Dorsolateral prefrontal cortex (tissue), 122 donors: ENCODE measurements at places on chromosomes 13 and 19.

DNA sequence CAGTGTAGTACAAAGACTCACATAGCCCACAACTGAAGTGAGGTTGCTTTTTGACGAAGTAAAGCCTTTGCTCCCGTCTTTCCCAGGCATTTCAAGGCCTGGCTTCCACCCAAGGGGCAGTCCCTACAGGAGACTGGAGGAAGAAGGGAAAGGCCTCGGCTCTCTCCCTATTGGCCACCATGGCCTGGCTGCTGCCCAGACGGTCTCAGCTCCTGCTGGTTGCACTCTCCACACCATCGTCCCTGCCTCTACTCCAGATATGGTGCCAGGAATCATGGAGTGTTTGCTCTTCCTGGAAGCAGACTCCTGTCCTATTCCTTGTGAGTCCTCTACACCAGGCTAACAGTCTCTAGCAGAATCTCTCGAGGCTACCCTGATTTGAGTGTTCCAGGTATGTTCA, 124.1 kb upstream of the UQCRFS1 start:
- no peak for DNase-seq

DNA sequence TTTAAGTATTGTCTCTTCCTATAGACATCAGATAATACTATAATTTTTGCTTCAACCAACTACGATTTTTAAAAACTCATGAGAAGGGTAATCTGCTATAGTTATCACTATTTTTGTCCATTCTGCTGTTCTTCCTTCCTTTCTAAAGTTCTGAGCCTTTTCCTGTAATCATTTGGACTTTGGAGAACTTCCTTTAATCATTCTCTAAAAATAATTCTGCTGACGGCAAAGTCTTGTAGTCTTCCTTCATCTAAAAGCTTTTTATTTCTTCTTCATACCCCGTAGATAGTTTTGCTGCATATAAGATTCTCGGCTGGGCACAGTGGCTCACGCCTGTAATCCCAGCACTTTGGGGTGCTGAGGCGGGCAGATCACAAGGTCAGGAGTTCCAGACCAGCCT, 5.1 kb upstream of the FCGBP start:
- DNase-seq = no peak

DNA sequence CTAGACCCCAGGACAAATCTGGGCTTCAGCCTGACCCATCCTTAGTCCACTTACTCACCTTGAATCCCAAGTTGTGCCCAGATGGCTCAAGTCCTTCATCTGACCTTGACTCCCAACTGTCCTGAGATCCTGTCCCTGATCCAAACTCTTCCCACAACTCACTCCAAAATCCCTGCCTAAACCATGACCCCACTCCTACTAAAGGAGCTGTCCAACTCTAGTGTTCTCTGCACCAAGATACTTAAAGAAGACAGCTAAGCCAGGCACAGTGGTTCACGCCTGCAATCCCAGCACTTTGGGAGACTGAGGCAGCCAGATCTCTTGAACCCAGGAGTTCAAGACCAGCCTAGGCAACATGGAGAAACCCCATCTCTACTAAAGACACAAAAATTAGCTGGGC, 8.5 kb downstream of the POU2F2 start:
- DNase-seq = no peak

- no peak for DNase-seq
These were observed 3.1 kb upstream of the CTXN1 start for GRCh38 chr19:7928741-7929701.

GRCh38 chr19:18594824-18595373, 6.3 kb downstream of the REX1BD start:
- DNase-seq = no peak

DNA sequence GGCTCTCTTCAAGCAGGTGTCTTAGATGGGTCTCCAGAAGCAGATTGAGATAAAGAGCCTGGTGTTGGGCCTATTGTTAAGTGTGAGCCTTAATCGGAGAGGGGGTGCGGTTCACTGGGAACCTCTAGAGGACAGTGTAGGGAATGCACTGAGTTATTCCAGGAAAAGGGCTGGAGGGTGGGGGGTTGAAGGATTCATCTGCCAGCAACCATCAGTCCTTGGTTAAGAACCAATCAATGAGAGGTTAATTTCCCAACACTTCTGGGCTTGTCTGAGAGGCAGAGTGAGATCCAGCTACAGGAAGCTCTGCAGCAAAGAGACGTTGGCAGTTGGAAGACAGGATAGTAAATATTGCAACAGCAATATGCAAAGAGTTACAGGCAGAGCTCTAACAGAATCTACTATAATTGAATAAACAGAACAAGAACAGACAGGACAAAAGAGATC, 28.7 kb downstream of the CYP4F2 start:
- peak; percentile 39 for DNase-seq

DNA sequence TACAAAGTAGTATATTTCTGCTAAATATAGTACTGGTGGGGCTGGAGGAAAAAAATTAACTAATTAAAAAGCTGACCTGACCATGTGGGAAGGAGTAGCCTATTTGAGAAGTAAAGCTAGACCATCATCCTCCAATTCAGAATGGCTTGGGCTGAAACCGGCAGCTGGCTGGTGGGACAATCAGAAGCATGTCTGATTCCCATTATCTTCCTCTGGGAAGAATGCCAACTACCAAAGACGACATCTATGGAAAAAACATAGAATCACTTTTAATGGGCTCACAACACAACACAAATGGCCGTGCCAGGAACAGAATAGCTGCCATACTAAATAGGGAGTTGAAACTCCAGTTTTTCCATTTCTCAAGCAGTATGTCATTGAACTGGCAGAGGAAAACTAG, 120.4 kb upstream of the FREM2 start:
- DNase-seq = no peak

DNA sequence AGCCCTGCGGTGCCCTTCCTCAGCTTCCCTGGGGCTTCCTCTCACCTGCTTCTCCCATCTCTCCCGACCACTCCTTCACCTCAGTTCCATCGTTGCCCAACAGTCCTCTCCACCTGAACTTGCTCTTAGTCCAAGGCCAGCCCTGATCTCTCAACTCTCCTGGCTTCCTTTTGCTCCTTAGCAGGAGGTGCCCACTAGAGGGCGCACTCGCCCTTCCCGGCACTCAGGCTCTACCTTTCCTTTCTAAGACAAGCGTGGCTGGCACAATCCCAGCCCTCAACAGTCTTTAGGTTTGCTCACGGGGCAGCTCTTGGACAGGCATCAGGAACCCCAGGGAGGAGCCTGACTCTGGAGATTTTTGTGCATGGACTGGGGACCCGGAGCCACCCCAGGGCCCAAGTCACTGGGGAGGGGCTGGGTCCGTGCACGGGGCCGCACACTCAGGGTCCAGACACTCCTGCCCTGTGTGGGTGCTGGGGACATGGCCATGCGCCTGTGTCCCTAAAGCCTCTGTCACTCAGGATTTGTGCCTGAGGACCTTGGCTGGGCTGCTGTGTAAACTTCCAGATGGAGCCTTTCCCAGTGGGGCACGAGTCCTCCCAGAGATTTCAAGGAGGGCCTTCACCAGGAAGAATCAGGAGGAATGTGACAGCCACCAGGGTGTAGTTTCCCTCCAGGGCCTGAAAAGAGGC, 12.1 kb upstream of the CEACAM8 start:
- peak; percentile 56 for DNase-seq

DNA sequence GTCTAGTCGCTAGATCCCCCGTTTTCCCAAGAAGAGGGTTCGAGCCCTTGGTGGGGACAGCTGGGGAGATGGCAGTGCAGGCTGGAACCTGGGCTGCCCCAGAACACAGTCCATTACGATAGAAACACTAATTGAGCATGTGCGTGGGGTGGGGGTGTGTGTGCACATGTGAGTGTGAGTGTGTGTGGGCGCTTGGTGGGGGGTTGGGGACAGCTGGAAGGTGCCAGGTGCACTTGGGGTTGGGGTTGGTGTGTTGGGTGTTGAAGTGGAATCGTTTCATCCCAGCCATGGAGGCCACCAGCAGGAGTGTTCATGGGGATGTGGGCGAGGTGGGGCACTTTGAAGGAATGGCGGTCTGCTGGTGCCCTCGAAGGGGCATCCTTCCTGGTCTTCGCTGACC, 18.1 kb upstream of the NPAS1 start:
- DNase-seq = no peak
